ENCODE measurements at places on chromosomes 5 and 9. TPM values are rescaled to one million over a fixed set of nuclear protein-coding genes. Genes with fewer than 3 reads are reported as not detected.

DNA sequence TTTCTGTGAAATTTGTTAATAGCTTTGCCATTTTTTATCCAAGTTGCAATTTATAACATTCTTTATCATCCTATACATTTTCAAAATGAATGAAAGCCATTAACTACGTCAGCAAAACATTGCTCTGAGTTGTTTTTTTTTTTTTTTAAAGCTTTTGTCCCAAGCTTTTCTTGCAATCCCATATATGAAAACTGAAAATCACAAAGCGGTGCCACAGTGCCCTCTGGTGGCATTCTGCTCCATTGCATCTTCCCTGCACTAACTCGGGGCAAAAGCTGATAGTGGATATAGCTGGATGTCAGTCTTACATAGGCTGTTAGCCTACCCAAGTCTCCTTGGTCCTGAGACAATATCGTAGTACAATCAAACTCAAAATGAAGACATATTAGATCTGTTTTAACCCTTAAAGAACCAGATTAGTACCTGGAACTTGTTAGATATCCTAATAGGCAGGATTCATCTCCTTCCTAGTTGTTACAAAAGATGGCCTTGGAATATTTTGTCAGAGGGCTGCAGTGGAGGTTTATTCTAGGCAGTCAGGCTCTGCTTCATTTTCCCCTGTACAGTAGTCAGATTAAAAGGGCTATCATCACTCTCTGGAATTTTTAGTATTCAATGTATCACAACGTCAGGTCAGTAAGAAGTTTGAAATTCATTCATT lies 669.9 kb downstream of the PTPRD start:
- DNase-seq: peak; percentile 44

DNA sequence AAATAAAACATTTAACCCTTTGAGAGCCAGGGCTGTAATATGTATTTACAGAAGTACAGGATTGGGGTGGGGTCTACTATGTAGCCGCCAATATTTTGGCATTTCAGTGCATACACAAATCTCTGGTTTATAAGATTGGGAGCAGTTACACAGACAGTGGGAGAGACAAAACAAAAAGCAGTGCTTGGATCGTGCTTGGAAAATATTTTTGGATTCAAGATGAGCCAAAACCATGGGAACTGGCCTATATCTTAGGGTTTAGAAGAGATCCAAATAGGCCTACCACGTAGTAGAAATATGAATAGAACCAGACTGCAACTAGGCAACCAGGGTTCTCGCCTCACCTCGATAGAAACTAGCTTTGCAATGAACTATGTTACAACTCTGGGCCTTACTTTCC lies 169.6 kb downstream of the SLC12A2 start:
- no peak for DNase-seq

- DNase-seq: peak; percentile 50
Measured at GRCh38 chr9:115847216-115847615, 306.4 kb upstream of the PAPPA start.

- DNase-seq: no peak
Measured at GRCh38 chr5:135557076-135557838, 21.5 kb upstream of the NEUROG1 start.

GRCh38 chr9:15139469-15139868 lies 167.5 kb downstream of the TTC39B start:
- DNase-seq: no peak

Gene PCDHB2
- total RNA-seq: 10.1 TPM

DNA sequence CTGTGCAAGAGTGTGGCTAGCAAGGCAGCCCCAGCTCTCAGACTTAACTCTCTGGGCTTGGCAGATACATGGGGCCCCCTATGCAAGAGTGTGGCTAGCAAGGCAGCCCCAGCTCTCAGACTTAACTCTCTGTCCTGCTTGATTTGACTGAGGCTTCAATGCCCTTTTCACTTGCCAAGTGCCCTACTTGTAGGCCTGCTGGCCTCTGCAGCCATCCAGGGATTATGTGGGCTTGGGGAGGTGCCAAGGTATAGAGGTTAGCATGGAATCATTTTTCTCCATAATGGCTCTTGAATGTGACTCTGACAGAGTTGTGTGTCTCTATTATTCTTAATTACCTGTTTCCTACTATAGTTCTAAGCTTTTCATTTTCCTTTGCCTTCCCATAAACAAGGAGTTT lies 115.5 kb upstream of the RUSC2 start:
- DNase-seq: no peak

DNA sequence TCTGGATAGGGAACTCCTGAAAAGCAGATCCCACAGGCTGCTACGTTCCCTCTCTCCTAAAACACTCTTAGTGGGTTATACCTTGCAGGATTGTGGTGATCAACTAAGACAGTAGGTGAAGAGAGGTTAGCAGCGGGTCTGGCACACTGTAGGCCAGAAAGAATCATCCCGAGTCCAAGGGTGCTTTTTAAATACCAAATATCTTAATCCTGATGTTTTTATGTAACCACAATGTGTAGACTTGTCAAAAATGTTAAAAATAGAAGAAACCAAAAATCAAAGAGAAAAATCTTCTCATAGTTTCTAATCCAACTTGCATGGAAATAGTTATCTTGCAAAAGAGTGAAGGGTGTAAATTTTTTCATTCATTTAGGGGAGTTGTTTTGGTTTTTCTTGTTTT lies 52.3 kb upstream of the IFNK start:
- no peak for DNase-seq

- no peak for DNase-seq
Measured at GRCh38 chr9:28503573-28503972, 930.3 kb upstream of the C9orf72 start.

GRCh38 chr5:44345871-44346270 lies 43.3 kb downstream of the FGF10 start:
- no peak for DNase-seq

Gene IFNA17
- total RNA-seq: not detected

DNA sequence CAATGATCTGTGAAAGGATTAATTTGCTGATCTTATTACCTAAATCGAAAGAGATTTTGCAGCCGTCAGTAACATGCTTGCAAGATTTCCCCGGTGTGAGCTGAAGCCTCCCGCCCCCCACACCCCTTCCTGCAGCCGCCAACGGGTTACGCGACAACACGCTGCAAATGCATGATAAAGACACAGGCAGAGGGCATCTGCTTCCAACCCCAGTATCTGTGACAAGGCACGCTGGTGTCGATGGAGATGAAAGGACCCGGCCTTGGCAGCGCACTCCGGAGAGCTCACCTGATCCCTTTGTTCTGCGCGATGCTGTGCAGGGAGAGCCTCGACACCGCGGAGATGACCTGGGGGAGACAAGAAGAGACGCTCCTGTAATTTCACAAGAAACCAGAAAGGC lies 122.9 kb upstream of the SARDH start:
- no peak for DNase-seq

- DNase-seq: no peak
Measured at GRCh38 chr5:115816226-115817081, at the start of gene CDO1. Gene CDO1, minus strand, starts transcription at chr5:115816659. Its CDS starts 262 bp downstream, at chr5:115816397.

- DNase-seq: no peak
Measured at GRCh38 chr5:7960142-7960541, 91.2 kb downstream of the MTRR start.

Gene PDGFRB
- 0.52 TPM for total RNA-seq

GRCh38 chr5:171023508-171023907 lies 161.7 kb downstream of the RANBP17 start:
- peak; percentile 3 for DNase-seq

DNA sequence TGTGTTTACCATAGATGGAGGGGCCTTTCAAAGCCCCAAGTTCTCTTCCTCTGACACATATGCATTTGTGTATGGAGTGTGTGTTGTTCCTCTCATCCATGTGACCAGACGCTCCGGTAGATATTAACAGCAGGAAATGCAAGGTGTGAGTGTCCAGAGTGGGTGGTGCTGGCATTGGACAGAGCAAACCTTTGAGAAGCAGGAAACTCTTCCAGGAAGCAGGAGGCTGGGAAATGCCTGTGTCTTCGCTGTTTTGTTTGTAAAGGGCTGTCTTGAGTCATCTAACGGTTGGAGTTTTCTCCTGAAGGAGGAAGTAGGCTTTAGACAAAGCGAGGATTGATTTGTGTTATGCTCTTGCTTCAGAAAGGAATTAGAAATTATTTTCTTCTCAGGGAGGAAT lies 370.9 kb downstream of the PLK2 start:
- no peak for DNase-seq

GRCh38 chr5:134873494-134873893 lies 677 bp upstream of the TXNDC15 start:
- no peak for DNase-seq

DNA sequence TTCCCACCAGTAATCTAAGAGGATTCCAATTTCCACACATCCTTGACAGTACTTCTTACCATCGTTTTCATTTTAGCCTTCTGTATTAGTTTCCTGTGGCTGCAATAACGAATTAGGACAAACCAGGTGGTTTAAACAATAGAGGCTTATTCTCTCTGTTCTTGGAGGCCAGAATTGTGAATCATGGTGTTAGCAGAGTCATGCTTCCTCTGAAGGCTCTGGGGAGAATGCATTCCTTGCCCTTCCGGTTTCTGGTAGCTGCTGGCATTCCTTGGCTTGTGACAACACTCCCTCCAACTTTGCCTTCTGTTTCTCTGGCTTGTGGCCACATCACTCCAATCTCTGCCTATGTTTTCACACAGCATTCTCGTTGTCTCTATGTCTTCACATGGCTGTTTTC lies 23.5 kb downstream of the RIGI start:
- peak; percentile 61 for DNase-seq

Data from renal cortical epithelial cell (primary cell).